ENCODE measurements at places on chromosomes 5 and 9.
A peak's percentile ranks its signal among the peaks of the same experiment; 100 is the strongest.

GRCh38 chr9:31674264-31674663 lies 710.2 kb upstream of the ACO1 start:
- DNase-seq = peak; percentile 2
- no peaks in the 10 kb centered on the region for H3K27me3 ChIP-seq
- no peak overlapping the region for H3K27ac ChIP-seq
- H3K4me3 ChIP-seq = no peak overlapping the region
- no peaks in the 10 kb centered on the region for H3K36me3 ChIP-seq
- no peaks in the 10 kb centered on the region for H3K4me1 ChIP-seq

DNA sequence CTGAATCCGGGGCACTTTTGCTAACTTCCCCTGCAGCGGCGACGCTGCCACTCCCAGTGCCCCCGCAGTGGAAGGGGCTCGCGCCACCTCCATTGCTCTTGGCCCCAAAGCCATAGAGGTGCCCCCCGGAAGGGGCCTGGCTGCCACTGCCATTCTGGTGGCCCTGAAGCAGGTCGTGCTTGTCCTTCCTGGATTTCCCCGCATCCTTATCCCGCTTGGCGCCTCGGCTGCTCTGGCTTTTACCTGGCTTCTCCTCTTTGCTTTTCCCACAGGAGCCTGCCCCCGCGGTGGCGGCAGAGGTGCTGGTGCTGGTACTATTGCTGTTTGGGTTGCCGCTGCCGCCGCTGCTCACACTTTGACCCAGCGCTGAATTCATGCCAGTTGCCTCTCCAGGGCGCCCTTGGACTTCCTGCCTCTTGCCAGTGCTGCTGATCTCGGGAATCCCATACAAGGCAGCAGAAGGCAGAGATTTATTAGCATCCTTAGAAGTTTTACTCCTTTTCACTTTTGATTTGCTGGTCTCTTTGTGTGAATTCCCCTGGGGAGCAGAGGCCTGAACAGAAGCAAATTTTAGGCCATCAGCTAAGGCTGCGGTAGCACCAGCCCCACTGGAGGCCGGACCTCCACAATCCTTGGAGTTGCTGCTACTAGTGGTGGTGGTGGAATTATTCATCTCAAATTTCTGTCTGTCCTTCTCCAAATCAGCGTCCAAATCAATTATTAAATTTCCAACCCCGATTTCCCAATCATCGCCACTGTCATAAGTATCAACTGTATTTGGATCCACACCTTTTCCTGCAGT lies 2.1 kb downstream of the ZNF608 start:
- H3K36me3 ChIP-seq = no peaks in the 10 kb centered on the region
- no peaks in the 10 kb centered on the region for H3K27me3 ChIP-seq
- H3K4me3 ChIP-seq = peak overlapping the region; percentile 59
- H3K4me1 ChIP-seq = peaks cover 54% of the 10 kb centered on the region

DNA sequence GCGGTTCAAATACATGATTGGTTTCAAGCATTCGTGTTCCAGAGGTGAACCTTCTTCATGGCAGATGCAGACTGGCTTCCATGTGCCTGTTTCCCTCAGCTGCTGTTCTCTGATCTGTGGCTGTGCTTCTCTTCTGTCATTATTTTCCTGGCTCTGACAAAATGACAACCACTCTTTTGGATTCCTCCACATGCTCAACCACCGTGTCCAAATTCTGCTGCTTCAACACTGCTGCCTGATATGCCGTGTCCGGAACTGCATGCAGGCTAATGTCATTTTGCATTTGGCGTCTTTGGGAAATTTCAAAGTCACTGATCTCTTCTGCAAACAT lies 368.7 kb upstream of the ZNF608 start:
- H3K27me3 ChIP-seq = no peaks in the 10 kb centered on the region
- 0 out of 2 replicates have a peak, but pooled peaks cover 8% of the 10 kb centered on the region for H3K4me1 ChIP-seq
- H3K27ac ChIP-seq = no peak overlapping the region
- no peak for DNase-seq

DNA sequence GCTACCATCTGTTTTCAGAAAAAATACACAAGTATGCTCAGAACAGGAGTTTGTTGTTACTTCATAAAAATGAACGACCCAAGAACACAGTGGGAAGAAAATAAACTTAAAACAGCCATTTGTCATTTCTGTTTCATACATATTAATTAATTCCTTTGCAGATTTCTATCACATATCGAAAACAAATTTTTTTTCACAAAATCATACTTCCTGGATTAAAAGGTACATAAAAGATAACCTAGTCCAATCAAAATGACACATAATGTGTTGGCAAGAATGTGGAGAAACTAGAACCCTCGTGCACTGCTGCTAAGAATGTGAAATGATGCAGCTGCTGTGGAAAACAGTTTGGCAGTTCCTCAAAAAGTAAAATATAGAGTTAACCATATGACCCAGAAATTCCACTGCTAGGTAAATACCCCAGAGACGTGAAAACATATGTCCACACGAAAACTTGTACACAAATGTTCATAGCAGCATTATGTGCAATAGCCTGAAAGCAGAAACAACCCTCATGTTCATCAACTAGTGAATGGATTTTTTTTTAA lies 46.0 kb downstream of the MYO10 start:
- H3K27me3 ChIP-seq = no peaks in the 10 kb centered on the region
- peak overlapping the region; percentile 43 for H3K27ac ChIP-seq
- peak overlapping the region; percentile 2 for H3K4me3 ChIP-seq
- peaks cover 44% of the 10 kb centered on the region for H3K4me1 ChIP-seq

GRCh38 chr5:168327451-168327850 lies 36.0 kb downstream of the WWC1 start:
- no peak for DNase-seq
- peaks cover 78% of the 10 kb centered on the region for H3K4me1 ChIP-seq
- no peak overlapping the region for H3K4me3 ChIP-seq
- H3K27me3 ChIP-seq = no peaks in the 10 kb centered on the region

DNA sequence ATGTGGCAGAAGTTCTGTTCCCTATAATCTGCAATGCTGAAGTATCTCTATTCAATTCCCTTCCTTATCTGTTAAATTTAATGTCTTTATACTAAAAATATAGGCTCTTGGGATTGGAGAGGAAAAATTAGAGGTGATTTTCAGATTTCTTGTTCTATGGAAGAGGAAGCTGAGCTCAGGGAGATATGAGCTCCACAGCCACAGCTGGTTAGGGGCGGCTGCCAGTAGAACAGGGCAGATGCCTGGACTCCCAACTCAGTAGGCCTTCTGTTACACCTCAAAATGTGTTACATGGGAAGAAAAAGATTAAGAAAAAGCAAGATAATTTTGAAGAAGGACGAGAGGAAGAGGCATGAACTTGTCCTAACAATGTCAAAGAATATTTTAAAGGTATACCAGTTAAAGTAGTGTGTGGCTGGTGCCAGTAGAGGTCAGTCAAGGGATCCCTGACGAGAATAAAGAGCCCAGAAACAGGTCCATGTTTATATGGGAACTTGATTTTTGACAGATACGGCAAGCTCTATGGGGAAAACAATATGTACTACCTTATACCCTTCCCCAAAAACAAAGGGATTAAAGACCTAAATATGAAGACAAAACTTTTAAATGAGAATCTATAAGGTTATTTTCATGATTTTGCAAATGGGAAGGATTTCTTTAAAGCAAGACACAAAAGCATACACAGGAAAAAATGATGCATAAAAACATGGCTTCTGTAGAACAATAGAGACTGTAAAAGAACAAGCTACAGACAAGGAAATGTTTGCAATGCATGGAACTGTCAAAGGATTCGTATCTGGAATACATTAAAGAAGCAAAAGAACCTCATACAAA lies 28.7 kb downstream of the DNAJC21 start:
- H3K36me3 ChIP-seq = peaks cover 7% of the 10 kb centered on the region
- no peak overlapping the region for H3K4me3 ChIP-seq
- H3K27ac ChIP-seq = no peak overlapping the region
- peak; percentile 56 for DNase-seq
- H3K4me1 ChIP-seq = peaks cover 13% of the 10 kb centered on the region
